ENCODE measurements at places on chromosomes 3 and 15.

DNA sequence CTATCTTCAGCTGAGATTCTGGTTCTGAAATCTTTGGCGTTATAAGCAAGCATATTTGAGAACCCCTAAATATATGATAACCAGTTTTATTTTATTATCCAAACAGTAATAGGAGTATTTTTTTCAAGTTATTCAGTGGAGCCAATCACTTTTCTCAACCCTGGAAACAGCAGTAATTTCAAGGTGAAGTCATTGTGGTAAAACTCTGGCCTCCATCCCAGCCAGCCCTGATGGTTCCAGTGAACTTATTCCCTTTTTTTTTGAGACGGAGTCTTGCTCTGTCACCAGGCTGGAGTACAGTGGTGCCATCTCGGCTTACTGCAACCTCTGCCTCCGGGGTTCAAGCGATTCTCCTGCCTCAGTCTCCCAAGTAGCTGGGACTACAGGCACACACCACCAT lies 545.4 kb upstream of the IL12A start:
- no peak for DNase-seq

- DNase-seq, result no peak
Observed at GRCh38 chr3:89576417-89576816, 469.0 kb downstream of the EPHA3 start.

DNA sequence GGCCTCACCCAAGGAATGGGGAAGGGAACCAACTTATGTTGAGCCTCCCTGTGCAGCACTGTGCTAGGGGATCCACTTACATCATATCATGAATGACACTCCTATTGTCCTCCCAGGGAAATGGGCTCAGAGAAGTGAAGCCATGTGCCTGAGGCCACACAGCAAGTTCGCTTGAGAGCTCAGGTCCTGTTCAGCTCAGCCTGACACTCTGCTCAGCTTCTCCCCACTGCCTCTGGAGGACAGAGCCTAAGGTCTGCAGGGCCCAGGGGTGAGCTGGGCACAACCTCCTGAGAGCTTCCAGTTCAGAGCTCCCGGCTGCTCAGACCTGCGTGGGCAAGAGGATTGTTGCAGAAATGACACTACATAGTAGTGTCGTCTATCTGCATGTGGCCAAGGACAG lies 76.0 kb upstream of the SEC13 start:
- DNase-seq, result no peak

DNA sequence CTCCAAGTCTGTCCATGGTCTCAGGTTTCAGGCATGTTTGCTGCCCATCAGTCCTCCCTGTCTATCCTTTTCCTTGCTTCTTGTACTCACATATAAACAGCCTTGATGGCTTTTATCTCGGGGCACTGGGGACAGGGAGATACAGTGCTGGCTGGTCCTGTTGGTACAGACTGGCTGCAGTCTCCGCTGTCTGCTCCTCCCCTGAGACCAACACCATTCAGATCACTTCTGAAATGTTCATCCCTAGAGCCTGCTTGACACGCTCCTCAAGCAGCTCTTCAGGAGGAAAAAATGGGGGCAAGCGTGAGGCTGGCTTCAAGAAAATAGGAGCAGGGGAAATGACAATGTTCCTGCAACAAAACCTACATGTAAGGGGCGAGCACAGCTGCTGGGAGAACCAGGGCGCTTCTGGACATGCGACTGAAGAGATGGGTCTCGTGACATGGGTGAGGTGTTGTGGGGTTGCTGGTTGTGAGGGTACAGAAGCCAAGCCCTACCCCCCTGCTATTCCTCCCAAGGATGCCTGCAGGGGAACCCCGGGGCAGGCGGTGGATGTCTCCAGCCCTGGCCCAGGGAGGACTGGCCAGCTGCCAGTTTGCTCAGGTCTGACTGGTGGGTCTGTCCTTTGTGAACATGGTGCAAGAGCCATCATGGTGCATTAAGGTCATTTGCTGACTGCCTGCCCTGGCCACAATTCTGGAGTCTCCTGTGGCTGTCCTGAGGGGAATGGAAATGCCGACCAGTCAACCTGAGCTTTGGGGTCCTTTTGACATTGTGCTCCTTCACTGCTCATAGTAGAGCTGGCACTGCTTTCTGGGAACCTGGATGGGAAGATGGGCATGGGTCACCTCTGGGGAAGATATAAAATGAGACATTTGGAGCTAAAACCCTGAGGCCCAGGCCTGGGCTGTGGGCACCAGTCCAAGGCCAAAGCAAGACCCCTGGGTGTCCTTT lies 40.1 kb downstream of the KY start:
- no peak for DNase-seq

DNA sequence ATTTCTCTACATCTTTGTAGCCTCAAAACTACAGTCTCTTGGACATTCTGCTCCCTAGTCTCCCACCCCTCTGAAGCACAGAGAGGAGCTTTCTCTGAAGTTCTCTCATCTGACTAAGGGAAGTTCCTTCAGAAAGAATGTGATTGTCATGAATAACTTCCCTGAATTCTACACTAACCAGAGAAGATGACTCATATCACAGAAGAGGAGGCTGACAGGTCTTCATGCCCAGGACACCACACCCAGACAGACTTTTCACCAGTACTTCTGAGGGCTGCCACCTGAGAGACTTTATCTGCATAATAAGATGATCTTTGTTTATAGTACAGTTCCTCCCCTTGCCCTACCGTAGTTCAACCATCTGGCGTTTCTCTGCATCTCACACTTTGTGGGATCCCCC lies 52.8 kb downstream of the CDIN1 start:
- no peak for DNase-seq

DNA sequence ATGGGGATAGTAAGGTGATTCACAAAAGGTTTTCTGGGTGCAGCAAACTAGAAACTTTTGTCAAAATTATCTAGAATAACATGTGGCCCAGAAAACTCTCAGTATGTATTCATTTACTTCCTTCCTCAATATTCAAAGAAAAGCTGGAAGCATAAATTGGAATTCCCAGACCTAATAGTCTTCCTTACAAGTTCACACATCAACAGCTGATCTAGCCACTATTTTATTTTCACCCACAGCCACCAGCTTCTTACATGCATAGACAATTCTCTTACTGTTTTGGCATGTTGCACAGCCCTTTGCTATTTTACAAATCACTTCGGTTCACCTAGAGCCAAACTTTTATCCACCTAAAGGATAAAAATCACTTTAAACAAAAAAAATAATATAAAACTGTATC lies 647.8 kb upstream of the CCDC54 start:
- DNase-seq, result no peak

DNA sequence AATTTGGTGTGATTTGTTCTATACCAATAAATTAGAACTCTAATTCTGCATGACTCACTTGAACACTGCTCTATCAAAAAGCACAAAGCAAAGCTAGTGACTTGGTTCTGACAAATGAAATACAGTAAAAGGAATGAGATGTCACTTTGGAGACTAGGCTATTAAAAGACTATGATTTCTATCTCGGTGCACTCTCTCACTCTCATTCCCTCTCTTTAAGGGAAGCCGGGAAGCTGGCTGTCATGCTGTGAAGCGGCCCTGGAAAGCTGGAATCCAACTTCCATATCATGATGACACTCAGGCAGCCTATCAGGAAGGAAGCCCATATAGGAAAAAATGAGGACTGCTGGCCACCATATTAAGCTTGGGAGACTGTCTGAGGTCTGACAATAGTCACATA lies 590.1 kb upstream of the CBLB start:
- no peak for DNase-seq

GRCh38 chr3:197019021-197019420 lies 10.6 kb downstream of the MELTF start:
- DNase-seq, result no peak

DNA sequence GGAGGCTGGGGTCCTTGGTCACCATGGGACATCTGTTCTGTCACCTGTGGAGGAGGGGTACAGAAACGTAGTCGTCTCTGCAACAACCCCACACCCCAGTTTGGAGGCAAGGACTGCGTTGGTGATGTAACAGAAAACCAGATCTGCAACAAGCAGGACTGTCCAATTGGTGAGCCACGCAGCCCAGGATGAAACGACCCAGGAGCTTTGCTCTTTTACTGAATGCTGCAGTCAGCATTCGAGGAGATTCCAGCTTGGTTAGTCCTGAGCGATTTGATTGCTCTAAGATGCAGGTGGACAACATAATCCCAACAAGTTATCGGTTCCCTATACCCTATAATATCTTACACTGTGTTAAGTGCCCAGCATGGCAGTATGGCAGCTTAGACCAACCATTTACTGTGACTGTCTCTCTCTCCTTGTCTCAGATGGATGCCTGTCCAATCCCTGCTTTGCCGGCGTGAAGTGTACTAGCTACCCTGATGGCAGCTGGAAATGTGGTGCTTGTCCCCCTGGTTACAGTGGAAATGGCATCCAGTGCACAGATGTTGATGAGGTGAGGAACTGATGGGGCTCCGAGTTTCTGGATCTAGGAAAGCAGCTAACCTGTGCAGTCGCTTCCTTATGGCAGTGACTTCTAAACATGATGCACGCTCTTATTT lies 7.8 kb downstream of the THBS1 start:
- no peak for DNase-seq

- DNase-seq, result peak; percentile 3
Observed at GRCh38 chr3:66816090-66816761, 181.9 kb upstream of the KBTBD8 start.

DNA sequence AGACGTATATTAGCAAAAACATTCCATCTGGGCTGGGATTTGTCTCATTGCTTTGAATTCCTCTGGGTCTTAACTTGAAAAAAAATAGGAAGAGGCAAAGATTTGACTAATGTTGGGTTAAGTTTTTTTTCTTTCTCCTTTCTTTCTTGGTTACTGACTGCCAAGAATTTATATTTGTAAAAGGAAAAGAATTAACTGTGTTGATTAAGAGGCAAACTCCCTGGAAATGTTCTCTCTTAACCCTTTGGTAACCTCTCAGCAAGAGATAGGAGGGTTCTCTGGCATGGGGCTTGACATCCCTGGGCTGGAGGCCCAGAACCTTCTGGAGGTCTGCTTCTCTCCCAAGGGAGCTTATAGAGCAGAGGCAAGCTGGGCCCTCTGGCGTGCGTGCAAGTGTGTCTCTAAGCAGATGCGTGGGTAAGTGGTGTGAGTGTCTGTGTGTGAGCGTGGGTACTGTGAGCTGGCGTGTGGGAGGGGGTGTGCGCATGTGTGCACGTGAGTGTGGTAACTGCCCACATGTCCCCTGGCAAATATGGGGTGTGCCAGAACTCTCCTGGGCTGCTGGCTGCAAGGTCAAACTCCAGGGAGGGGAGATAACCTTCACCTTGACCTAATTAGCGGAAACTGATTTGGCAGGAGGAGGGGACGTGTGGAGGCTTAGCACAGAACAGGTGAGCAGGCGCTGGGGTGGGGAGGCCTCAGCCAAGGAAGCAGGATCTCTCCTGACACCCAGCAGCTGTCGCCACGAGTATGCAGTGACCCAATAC lies 49.4 kb upstream of the MAGEF1 start:
- no peak for DNase-seq

DNA sequence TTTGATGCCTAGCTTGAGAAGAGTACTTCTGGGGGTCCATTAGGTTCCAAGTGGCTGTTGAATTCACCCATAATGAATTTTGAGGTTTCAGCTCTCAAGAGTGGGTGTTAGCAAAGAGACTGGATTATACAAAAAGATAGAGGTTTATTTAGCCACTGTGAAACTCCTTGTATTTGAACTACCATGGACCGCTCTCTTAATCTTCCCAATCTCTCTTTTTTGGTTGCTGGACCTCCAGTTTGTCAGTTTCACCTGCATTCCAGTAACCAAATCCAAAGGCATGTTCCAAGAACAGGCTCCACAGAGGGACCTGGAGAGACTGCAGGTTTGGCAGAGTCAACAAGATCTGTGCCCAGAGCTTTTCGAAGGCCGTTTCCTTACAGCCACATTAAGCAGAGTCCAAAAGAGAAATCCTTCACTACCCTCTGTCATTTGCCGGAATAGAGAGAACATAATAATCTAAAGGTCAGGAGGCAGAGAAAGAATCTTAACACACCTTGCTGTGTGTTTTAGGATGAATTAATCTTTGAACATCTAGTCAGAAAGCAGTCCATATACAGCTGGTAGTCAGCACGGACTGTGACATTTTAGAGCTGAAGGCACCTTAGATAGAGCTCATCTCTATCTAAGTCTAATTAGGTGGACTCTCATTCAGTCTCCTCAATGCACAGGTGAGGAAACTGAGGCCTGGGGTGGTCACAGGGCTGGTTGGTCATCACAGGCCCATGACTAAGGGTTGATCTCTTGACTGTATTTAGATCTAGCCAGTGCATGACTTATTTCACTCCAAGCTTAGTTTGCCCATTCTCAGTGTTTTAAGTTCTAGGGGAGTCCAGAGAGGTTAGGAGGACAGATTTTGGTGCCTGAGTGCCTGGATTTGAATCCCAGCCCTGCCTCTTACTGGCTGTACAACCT lies 1.3 kb downstream of the ABHD2 start:
- DNase-seq, result no peak

DNA sequence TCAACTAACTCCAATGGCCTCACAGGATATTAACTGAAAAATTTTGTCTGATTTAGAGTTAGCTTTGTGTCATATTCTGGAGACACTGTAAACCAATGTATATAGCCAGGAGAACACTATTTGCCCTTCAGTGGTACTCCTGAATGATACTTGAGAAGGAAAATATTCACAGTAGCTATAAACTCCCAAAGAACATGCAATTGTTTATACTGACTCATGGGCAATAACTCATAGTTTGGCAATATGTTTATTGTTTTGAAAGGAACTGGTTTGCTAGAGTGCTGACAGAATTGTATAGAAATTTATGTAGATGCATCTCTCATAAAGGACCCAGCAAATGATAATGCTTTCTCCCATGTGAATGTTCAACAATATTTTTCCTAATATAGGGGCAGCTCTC lies 537.6 kb downstream of the PLOD2 start:
- DNase-seq, result no peak

DNA sequence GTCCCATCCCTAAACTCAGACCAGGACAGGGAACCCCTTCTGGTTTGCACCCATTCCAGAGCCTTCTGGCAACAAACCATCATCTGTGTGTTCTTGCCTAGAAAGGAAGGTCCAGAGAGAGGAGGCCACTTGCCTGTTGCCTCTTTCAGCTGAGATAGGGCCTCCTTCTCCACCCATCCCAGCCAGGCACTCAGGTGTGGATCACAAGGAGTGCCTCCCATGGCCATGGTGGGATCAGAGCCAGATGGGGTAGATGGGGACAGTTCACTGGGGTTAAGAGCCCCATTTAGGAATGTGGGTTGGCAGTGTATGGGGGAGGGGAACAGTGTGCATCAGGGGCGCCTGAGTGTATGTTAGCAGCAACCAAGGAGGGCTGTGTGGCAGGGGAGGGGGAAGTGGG lies 8.9 kb upstream of the CTDSPL start:
- DNase-seq, result no peak

DNA sequence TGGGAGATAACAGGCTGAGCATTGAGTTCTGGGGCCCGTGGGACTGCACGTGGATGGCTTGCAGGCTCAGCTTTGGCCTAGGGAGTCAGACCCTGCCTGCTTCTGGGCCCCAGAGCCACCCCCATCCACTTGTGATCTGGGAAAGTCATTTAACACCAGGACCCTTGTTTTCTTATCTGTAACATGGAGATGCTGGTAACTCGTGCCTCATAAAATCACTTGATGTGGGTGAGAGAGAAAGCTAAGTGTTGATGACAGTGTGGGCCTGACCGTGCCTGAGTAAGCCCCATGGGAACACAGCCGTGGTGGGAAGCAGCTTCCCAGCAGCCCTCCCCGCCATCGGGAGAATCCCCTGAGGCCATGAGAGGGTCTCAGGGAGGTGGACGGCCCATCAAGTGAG lies 378.1 kb downstream of the GABRB3 start:
- no peak for DNase-seq

- no peak for DNase-seq
Observed at GRCh38 chr3:44041726-44042125, 200.0 kb upstream of the TOPAZ1 start.

Measured in stimulated activated CD4-positive, alpha-beta T cell treated with anti-CD3 and anti-CD28 coated beads, Interleukin-1b, Interleukin-23, amount 100 ng/mL, for 4 hours (primary cell).